ENCODE measurements at places on chromosomes 5 and 9.
A peak's percentile ranks its signal among the peaks of the same experiment; 100 is the strongest.

- peak; percentile 10 for DNase-seq
Observed at GRCh38 chr9:87546704-87547103, 49.0 kb downstream of the DAPK1 start.

DNA sequence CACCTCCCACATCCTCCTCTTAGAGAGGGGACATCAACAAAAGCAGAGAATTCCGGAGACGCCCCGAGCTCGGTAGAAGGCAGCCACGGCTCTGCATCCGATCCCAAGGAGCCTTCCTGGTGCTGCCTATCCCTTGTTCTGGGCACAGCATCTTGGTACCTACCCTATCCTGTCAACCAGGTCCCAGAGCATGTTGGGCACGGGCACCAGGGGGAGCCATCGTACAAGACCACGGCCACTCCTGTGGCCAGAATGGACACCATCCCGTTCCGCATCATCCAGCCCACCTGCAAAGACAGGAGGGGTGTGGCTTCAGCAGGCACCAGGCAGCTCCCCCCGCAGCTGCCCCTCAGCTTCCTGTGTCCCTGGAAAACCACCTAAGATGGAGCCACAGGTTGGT, 62.7 kb upstream of the ZNF354A start:
- DNase-seq = no peak

DNA sequence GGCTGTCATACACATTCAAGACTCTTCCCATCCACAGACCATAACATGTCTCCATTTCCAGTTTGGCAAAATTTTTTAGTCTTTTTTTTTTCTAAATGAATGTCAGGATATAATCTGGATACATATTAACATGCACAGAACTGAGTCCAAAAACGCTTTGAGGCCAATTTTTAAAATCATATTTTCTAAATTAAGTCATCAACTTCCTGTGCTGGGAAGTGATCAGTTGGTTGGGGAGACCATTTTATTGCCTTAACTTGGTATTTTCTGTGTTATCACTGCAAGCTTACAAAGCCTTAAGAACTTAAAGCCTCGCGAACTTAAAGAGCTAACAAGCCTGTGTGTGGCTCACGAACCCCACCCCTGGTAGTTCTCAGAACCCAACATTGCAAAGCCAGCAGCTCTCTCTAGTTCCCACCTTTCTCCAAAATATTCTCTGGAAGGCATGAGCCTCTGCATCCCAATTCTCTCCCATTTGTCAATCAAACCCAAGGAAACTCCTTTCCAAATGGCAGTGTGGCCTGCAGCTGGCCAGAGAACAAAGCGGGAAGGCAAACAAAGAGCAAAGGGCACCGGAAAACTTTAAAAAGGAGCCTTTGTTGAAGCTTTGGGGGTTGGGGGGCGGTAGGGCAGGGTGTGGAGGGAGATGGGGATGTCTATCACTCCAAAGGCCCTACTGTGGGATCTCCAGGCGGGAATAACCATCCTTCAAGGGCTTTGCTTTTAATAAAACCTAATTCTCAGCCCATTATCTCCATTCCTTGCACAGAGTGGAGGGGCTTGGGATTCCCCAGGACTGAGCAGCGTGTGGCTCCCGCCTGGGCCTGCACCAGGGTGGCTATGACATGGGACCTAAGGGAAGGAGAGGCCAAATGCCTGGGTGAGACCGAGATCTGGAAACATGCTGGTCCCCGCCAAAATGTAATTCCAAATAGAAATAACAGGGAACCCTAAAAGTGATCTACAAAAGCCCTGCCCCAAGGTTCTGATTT, 65.0 kb downstream of the ROR2 start:
- peak; percentile 42 for DNase-seq

GRCh38 chr5:157267025-157267424, 1.1 kb downstream of the CYFIP2 start:
- DNase-seq = no peak

- peak; percentile 65 for DNase-seq
Observed at GRCh38 chr9:89278997-89279739, 31.8 kb upstream of the CKS2 start.

- peak; percentile 32 for DNase-seq
Observed at GRCh38 chr9:127451858-127452656, 747 bp downstream of the LRSAM1 start.

GRCh38 chr9:86285261-86285660, 2.9 kb upstream of the ISCA1 start:
- no peak for DNase-seq

DNA sequence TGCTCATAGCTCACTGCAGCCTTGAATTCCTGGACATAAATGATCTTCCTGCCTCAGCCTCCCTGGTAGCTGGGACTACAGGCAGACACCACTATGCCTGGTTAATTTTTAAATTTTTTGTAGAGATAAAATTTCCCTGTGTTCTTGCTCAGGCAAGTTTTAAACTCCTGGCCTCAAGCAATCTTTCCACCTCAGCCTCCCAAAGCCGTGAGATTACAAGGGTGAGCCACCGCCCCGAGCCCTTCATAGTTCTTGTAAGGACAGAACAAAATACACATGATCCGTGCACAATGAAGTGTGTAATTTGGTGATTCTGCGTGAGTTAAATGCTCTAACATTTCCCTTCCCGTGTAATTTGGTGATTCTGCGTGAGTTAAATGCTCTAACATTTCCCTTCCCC, 27.7 kb upstream of the MYO10 start:
- DNase-seq = no peak

- no peak for DNase-seq
Observed at GRCh38 chr9:105369911-105370310, 77.9 kb upstream of the FSD1L start.

GRCh38 chr5:173680660-173681242, 64.3 kb upstream of the BOD1 start:
- DNase-seq = no peak

DNA sequence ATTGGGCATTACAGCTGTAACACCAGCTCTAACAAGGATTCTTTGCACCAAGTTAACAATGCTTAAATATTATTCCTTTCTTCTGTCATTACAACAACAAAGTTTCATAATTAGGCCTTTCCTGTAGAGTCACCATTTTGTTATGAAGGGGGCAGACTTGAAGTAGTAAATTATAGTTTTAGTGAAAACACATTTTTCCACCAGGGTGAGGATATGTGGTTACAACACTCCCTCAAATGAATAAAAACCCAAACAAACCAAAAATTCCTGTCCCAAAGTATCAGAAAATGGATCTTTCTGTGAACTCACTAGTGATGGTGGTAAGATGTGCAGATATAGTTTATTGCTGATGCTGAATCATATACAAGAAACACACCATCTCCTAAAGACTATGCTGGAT, 250.5 kb upstream of the TUT7 start:
- DNase-seq = peak; percentile 66

Data from HCEC 1CT (cell line).